ENCODE measurements at places on chromosomes 2 and 18.

GRCh38 chr2:100718065-100718629 lies 101.8 kb upstream of the NPAS2 start:
- no peak for DNase-seq

DNA sequence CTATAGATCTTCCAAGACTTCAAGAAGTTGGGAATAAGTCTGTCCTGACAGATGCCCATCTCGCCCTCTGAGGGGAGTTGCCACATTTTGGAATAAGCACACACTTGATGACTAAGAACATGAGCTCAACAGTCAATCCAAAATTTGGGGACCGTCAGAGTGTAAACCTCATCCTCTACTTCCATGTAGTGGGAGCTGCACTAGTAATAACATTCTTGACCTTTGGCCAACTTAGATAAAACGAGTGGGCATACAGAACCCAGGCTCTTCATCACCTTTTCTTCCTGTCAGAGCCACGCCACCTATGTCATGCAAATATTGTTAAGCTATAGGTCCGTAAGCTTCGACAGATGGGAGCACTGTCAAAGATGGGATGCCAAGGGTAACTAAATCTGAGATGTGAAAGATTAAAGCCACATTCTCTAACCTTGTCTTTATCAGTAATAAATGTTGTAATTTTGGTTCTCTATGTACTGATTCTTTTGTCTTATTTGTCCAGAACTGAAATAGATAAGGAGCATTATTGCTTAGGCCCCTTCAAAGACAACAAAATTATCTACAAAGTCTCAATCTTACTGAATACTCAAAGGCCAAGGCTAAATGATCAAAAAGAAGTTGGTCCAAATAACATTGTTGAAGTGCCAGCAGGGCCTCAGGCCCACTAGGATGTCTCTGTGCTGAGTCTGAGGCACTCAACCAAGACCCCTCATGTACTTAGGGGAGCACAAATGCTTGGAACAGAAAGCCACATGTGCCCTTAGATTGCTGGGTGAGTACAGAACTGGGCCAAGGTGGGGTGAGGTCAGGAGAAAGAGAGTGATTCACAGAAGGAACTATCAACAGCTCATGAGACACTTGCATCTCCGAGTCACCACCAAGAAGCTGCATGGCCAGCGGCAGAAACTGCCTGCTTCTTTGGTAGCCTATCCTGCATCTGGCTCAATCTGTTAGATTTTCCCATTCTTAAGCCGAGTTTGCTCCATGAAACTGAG lies 15.0 kb downstream of the CDH2 start:
- DNase-seq: no peak

DNA sequence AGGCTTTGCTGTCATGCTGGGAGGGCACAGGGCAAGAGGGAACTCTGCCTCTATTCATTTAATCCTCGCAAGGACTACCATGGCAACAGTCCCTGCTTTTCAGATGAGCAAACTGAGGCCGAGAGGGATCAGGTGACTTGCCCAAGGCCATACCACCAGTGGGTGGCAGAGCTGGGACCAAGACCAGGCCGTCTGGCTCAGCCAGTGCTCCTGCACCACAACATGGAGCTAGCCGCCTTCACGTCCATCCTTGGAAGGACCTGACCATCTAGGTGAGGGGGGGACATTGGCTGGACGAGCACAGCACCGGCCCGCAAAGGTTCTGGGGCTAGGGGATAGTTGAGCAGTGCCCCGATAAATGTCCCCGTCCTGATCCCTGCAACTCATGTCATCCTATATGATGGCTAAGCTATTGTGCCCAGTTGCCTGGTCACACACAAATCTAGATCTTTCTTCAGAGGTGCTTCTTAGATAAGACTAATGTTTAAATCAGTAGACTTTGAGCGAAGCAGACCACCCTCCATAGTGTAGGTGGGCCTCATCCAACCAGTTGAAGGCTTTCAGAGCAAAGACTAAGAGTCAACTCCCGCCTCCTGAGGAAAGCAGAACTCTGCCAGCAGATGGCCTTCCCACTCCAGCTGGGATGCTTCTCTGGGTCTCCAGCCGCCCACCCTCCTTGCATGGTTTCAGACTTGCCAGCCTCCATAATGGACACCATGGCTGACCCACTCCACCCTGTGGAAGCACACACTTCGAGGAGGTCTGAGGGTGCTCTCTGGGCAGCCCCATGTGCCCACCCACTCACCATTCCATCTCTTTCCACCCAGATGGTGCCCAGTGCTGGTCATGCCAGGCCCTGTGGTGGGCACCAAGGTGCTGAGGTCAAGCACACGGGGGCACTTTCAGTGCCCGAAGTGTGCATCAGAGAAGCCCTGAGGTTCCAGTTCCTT lies 214.8 kb upstream of the RAB6C start:
- no peak for DNase-seq

DNA sequence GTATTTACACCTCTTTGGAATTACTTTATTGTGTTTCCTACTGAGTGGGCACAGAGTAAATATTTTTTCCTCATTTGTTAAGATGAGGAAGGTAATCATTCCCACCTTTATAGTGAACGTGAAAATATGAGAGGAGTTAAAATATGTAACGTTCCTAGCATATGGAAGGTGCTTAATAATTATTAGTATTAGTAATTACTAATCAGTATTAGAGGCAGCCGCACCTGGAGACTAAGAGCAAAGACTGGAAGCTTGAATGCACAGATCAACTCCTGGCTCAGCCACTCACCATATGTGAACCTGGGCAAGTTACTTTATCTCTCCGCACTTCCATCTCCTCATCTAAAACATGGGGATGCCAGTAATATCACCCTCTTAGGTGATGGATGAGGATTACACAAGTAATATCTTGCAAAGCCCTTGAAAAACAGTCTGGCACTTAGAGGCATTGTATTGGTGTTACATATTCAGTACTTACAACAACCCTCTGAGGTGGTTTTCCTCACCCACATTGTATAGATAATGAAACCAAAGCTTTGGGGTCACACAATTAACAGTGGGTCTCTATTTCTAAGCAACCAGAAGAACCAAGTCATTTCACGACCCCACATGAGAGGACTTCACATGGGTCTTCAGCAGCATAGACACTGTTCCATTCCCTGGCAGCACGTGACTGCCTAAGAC lies 100.3 kb upstream of the KCTD1 start:
- DNase-seq: no peak

DNA sequence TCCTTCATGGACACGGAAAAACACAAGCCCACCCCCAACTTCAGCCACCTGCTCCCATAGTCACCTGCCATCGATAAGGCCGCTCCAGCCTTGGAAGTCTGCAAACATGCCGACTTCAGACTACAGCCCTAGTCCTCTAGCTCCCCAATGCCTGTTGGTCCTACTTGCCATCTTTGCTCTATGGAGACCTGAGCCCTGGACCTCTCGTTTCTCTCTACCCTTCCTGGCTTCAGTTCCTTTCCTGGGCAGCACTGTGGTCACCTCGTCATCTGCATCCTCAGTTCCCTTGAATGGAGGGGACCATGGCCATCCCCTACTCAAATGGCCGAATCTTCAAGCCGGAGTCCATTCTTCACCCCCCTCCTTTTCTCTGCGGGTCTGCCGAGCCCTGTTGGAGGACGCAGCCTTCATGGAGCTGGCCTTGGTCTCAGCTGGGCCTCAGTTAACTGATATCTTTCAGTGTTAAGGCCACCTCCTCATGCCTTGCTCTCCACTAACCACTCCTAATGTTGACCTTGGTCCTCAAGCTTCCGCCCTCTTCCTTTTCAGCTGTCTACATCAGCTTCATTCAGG lies 47.7 kb upstream of the GBX2 start:
- no peak for DNase-seq

- no peak for DNase-seq
Observed at GRCh38 chr2:238165288-238165921, 6.6 kb downstream of the ERFE start.

- no peak for DNase-seq
Observed at GRCh38 chr2:133975676-133976428, 278.0 kb upstream of the MGAT5 start.

DNA sequence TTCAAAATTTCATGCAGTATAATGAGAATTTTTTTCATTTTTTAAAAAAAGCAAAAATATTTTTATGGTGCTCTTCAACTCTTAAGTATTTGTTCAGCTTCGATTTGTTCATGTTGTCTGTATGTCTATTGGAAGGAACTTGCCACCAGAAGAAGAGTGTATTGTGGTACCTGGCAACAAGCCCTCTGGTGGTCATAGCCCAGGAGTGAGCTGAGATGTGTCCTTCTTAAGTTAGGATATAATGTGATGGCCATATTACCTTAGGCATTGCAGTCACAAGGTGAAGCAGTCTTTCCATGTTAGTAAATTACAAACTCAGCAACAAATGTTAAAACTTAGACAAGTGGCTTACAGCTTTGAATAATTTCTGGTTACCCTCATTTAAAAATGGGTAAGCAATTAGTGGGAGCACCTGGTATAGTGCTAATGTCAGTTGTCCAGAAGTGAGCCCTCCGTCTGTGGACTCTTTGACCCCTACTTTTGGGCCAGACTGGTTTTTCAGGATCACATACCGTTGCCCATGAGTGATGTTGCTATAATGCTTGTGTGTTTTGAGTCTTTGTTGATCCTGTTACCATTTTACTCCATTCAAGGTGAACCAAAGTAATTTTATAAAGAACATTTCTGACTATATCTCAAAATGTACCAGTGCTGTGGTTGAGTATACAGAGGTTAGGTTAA lies 57.4 kb downstream of the MYO1B start:
- DNase-seq: no peak

- DNase-seq: no peak
Observed at GRCh38 chr2:24915796-24916195, 4.2 kb downstream of the ADCY3 start.

DNA sequence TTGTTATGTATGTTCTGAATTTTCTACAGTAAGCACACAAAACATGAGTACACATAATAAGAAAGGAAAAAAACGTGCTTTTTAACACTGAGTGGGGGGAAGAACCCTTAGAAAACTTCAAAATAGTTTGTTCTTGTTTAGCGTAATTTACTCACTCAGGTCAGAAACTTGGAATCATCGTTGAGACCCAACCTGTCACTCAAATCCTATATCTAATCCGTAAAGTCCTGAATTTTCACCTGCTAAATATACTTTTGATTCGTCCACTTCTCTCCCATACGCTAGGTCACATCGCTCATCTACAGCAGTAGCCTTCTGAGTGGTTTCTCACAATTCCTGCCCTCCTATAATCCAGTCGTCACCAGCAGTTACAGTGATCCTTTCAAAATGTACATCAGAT lies 767 bp downstream of the TPRKB start:
- DNase-seq: no peak

- no peak for DNase-seq
Observed at GRCh38 chr2:114659880-114660279, 217.4 kb downstream of the DPP10 start.

DNA sequence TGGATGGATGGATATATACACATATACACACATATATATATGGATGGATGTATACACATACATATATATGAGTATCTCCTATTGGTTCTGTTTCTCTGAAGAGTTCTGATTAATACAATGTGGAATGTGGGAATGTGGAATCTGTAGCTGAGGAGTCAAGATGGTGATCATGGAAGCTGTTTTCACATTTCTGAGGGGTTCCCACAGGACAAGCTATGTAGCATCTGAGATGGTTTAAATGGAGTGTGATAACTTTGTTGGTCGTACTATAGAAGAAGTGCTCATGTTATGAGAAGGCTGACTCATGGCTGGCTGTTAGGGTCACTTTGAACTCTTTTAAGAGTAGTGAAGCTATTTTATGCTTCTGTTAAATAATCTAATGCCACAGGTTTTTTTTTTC lies 279.7 kb downstream of the MEIS1 start:
- DNase-seq: no peak

GRCh38 chr2:190670182-190670946 lies 21.5 kb downstream of the NAB1 start:
- no peak for DNase-seq

DNA sequence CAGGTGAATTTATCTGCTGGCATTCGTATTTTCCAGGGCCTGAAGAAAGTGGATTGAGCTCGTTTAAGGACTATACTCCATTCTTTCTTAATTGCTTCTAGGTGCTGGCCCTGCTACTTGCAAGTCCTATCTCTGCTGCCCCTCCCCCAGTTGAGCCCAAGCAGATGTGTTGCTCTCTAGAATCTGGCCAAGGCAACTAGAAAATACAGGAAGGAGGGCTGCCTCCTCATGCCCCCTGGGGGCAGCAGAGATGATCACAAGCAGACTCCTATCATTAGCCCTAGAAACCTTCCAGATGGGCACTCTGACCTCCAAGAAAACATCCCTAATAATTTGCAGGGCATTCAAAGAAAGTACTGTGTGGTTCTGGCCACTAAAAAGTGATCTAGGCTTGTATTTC lies 72.5 kb upstream of the CYP26B1 start:
- DNase-seq: no peak

DNA sequence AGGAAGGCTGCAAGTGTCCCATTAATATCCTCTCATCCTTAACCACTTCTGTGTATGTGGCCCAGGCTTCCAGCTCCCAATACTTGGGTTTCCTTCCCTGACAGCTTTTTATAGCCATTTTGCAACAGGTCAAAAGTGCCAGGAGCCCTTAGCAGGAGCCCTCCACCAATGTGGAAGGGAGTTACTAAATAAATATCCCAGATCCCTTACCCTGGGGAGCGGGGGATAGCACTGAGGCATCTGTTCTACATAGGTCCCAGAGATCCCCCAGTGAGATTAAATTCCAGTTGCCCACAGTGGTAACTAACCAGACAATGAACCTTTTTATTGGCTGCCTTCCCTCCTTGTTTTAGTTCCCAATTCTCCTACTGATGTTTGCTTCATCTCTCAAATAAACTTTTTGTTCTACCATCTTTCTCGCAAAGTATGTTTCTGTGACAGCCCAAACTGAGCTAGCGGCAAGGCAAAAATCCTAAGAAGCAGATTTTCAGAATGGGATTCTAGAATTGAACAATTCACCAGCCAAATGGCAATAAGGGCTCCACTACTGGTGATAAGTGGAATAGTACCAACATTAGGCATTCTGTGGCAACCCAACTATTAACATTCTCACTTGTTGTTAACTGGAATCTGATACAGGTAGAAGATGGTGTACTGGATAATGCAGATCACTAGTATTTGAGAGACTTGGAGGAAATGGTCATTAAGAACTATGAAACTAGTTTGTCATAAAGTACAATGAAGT lies 83.9 kb upstream of the MAPRE2 start:
- DNase-seq: no peak

GRCh38 chr2:99886418-99886817 lies 256.0 kb downstream of the AFF3 start:
- DNase-seq: no peak

GRCh38 chr2:5938566-5938896 lies 246.3 kb downstream of the SOX11 start:
- no peak for DNase-seq

DNA sequence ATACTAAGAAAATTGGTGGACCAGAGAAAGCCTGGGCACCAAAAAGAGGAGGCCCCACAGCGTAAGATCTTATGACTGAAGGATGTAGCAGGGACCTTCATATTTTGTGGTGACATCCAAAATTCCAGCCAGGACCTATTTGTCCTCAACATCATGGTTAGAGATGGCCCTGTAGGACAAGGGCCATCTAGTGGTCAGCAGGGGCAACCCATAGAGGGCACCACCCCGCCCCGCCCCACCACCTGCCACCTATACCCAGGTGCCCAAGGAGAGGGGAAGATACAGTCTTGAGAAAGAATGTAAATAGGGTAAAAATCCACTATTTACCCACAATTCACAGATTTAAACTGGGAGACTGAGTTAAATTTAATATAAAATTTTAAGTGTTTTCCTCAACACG lies 59.6 kb upstream of the TMEM163 start:
- no peak for DNase-seq

- DNase-seq: no peak
Observed at GRCh38 chr2:241571821-241572620, 13.5 kb downstream of the BOK start.

GRCh38 chr2:31238126-31238905 lies 4.4 kb downstream of the EHD3 start:
- no peak for DNase-seq

GRCh38 chr2:43302961-43303494 lies 76.6 kb upstream of the ZFP36L2 start:
- no peak for DNase-seq
